ENCODE measurements at places on chromosomes 5 and 9.

DNA sequence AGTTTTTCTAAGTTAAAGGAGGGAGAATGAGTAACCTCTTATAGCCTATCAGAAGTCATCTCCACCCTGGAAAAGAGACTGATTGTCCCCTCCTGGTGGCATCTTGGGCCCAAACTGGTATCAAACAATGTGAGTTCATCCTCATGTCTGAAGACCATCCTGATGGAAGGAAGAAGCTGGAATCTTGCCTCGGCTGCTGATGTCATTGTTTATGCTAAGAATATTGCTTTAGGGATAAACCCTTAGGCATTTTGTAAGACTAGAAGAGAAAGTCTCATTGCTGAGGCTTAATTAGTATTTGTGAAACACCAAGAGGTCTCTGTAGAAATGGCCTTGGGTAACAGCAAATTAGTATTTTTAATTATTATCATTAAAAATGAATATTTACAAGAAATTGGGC, 65.7 kb upstream of the KCNN2 start:
- no peak for DNase-seq

GRCh38 chr5:5271786-5272321, 131.7 kb downstream of the ADAMTS16 start:
- no peak for DNase-seq

DNA sequence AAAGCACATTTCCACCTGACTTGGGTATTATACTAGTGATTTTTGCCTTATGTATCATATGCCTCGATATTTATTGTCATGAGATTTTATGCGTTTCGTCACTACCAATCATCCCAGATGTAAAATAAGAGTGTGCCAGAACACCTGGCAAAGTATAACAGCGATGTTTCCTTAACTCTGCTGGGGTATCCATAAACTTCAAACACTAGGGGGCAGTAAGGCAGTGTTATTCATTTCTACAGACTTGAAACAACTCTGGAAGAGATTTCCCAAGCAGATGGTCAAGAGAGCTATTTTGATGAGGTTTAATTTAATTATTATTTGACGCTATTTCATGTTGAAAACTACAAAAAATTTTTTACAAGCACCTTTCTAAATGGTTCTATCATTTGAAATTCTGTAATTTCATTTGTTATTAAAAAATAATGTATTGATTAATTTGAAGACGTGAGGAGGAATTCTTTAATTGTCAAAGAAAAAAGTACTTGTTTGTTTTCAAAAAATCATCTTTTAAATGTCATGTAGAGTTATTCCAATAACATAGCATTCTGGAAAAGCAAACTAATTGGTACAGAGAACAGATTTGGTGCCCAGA, 388.5 kb upstream of the CTNND2 start:
- no peak for DNase-seq

GRCh38 chr9:89601856-89602562, 2.8 kb upstream of the GADD45G start:
- DNase-seq, result no peak

DNA sequence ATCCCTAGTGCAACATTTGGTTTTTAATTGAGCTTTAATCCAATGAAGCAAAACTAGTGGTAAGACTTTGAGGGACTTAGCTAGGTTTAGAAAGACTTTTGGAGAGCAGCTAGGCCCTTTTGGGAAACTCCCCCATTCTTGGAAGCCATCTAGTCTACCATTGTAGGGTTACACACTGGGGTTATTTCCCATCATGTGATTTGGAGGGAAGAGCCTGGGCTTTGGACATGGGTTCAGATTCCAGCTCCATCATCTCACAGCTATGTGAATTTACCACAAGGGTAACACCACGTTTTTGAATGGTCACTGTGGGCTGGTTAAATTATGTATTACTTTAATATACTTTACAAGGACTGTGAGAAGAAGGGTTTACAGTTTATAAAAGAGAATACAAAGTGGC, 18.3 kb upstream of the TNFSF15 start:
- DNase-seq, result no peak

DNA sequence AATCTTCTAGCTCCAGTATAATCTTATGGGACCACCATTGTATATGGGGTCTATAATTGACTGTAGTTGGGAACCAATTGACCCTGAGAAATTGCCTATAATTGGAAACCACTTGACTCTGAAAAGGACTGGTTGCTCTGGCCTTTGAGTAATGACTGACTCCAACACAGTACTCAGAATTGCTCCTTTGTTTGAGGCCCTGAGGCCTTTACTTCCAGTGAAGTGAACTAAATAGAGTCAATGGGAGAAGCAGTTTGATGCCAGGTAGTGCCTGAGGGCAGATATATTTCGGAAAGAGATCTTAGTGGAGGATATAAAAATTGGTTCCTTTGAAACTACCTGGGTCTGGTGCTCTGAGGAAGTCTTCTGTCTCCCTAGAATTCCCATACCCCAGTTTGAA, 16.0 kb upstream of the TMEM171 start:
- no peak for DNase-seq

Measured in activated naive CD4-positive, alpha-beta T cell treated with Interleukin-2 at 50 U/mL for 16 hours (primary cell).